ENCODE measurements at places on chromosomes 16 and 17.

GRCh38 chr17:2396192-2396567 lies 4.7 kb downstream of the MNT start:
- H3K36me3 ChIP-seq: no peaks in the 10 kb centered on the region
- peak overlapping the region; percentile 86 for H3K27ac ChIP-seq
- no peak for DNase-seq
- peaks cover 42% of the 10 kb centered on the region for H3K4me1 ChIP-seq

DNA sequence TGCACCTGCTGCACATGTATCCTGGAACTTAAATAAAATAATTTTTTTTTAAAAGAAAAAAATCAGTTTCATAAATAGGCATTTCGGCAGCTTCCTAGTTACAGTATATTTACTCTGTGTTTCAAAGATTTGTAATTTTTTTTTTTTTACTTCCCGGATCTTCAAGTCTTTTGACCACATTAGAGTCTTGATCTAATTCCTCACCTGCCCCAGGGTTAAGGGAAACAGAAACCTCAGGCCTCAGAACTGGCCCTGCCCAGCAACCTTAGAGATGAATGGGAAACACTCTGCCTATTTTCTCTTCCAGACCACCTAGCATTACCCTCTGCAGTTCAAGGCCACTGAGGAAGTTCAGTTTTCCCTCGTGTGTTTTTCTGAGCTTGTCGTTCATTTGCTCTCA lies 304.0 kb downstream of the MAF start:
- H3K4me1 ChIP-seq: no peaks in the 10 kb centered on the region
- no peaks in the 10 kb centered on the region for H3K36me3 ChIP-seq
- H3K27me3 ChIP-seq: no peaks in the 10 kb centered on the region
- no peak overlapping the region for H3K4me3 ChIP-seq

DNA sequence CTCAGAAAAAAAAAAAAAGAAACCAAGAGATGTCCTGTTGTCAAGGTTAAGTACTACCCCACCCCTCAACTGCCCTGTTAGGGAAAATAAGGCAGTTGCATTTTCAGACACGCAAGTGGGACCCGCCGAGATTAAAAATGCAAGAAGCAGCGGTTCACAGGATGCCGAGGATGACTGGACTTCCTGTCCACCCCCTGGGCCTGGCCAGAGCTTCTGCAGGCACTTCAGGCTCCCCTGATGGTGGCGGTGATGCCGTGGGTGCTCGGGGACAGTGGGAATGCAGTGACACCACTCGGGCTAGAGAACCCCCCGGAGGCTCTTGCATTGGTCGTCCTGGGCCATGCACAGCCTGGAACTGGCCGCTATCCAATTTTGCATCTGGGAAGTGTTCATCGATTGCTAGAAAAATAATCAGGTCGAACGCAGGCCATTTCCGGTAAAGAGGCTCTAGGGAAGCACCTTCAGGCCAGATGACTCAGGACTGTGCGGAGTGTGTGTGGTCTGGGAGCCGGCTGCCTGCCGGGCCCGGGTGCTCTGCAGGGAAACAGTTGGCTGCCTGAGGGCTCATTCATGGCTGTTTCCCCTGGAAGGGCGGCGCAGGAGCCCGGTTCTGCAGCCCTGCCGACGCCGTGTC lies 13.4 kb upstream of the CRISPLD2 start:
- peaks cover 9% of the 10 kb centered on the region for H3K4me1 ChIP-seq
- H3K27me3 ChIP-seq: no peaks in the 10 kb centered on the region
- peak overlapping the region; percentile 63 for H3K27ac ChIP-seq
- peak; percentile 95 for DNase-seq
- H3K4me3 ChIP-seq: no peak overlapping the region

DNA sequence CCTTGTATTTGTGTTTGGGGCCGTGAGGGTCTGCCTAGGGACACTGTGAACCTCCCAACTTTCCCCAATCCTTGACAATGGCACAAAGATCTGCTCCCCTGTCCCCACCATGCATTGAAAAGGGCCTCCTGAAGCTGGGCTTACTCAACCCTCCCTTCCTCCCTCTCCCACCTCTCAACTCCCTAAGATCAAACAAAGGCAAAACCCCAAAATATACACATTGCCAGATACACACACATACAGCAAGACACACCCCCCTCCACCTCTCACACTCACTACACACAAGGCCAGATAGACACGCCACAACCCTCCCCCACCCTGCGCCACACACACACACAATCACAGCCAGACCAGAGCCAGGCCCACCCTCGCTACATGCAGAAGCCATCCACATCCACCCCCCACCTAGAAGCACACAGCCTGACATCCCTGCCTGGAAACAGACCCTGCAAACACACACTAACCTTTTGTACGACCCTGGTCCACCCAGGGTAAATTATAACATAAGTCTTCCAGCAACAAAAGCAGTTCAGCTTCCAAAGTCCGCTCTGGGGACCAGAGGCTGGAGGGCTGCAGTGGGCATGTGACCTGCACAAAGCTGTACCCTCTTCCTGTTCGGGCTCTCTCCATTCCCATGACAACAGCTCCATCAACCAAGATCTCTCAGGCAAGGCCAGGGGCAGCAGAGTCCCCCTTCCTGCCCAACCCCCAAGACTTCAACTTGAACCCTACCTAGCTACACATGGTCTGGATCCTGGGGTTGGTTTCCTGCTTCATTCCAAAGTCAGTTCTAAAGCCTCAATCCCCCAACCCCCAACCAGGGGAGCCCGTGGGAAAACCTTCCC lies 1.9 kb downstream of the PCGF2 start:
- peaks cover 25% of the 10 kb centered on the region for H3K4me1 ChIP-seq
- no peak overlapping the region for H3K27ac ChIP-seq
- DNase-seq: no peak
- H3K27me3 ChIP-seq: no peaks in the 10 kb centered on the region

DNA sequence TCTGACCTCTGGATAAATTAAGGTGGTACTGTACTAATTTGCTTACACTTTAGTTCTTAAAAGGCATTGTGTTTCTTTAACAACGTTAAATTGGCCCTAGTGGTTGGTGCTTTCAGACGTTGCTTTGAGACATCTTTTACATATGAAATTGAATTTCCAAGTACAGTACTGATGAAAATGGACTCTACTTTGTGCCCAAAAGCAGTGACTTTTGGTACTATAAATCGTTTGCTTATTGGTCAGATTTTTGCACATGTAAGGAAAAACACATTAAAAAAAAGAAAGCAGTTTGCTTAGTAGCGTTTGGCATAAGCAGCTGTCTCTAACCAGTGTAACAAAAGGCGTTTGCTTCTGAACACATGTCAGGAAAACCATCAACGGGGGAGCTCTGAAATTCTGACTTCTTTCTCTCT lies 139.6 kb downstream of the CDK5R1 start:
- no peaks in the 10 kb centered on the region for H3K36me3 ChIP-seq
- peaks cover 10% of the 10 kb centered on the region for H3K27me3 ChIP-seq
- H3K27ac ChIP-seq: no peak overlapping the region

DNA sequence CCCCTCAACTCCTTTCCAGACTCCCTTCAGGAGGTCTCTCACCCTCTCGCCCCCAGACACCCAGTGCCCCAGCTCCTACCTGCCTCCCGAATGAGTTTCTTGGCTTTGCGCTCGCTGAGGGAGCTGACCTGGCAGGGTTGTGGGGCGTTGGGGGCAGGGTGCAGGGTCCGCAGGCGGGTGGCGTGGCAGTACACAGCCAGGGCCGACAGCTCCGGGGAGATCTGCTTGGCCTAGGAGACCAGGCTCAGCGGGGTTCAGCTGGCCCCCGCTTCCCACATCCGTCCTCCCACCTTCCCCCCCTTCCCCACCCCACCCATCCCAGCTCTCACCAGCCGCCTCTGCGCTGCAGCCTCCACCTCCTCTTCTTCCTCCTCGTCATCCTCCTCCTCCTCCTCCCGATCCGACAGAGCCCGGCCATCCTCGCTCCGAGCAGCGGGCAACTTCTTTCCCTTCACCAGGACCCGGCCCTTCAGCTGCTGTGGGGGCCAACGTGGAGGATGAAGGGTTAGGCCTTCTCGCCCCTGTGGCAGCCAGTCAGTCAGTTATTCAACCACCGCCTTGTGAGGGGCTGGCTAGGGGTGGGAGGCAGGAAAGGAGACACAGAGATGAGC lies 17.2 kb downstream of the PLCD3 start:
- H3K27ac ChIP-seq: no peak overlapping the region
- DNase-seq: no peak
- H3K4me3 ChIP-seq: no peak overlapping the region
- H3K4me1 ChIP-seq: peaks cover 5% of the 10 kb centered on the region

DNA sequence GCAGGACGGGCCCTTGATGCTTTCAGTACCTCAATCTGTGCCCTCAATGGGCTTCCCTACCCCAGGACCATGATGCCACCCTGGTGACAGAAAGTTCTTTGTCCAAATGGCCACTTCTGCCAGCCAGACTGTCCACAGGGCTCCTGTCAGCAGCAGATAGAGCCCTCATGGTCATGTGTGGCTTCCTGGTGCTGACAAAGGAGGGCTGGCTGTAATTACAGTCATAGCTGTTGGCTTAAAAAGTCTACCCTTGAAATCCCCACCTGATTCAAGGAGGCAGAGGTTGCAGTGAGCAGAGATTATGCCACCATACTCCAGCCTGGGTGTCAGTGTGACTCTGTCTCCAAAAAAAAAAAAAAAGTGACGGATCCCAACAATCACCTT lies 3.3 kb downstream of the TRPV2 start:
- no peak for DNase-seq
- no peaks in the 10 kb centered on the region for H3K27me3 ChIP-seq
- peaks cover 34% of the 10 kb centered on the region for H3K4me1 ChIP-seq
- no peak overlapping the region for H3K4me3 ChIP-seq

- H3K4me1 ChIP-seq: peaks cover 4% of the 10 kb centered on the region
- DNase-seq: no peak
- no peaks in the 10 kb centered on the region for H3K27me3 ChIP-seq
- no peak overlapping the region for H3K4me3 ChIP-seq
- H3K27ac ChIP-seq: no peak overlapping the region
These were observed 6.8 kb upstream of the RNF112 start for GRCh38 chr17:19404264-19404663.

GRCh38 chr16:51881731-51882130 lies 665.2 kb downstream of the TOX3 start:
- no peaks in the 10 kb centered on the region for H3K27me3 ChIP-seq
- DNase-seq: peak; percentile 93
- no peak overlapping the region for H3K4me3 ChIP-seq
- peaks cover 32% of the 10 kb centered on the region for H3K4me1 ChIP-seq
- no peaks in the 10 kb centered on the region for H3K36me3 ChIP-seq

- peaks cover 58% of the 10 kb centered on the region for H3K4me1 ChIP-seq
- no peaks in the 10 kb centered on the region for H3K27me3 ChIP-seq
- peak within 1 kb of the TSS; percentile 41 for H3K4me3 ChIP-seq
- no peak for DNase-seq
- H3K36me3 ChIP-seq: no peaks in the 10 kb centered on the region
- H3K27ac ChIP-seq: no peak within 1 kb of the TSS
These were observed at the start of gene RARA for GRCh38 chr17:40309031-40309948. RARA (plus strand) TSS chr17:40309180; CDS start chr17:40331219, 22,039 bp downstream.

- no peak for DNase-seq
- H3K27me3 ChIP-seq: no peaks in the 10 kb centered on the region
- no peak overlapping the region for H3K4me3 ChIP-seq
- H3K27ac ChIP-seq: no peak overlapping the region
- peaks cover 3% of the 10 kb centered on the region for H3K36me3 ChIP-seq
These were observed 107.0 kb downstream of the ZFHX3 start for GRCh38 chr16:72940886-72941285.

All from IMR-90 (cell line).